ENCODE measurements at places on chromosomes 1 and 21. TPM values are rescaled to one million over a fixed set of nuclear protein-coding genes. Genes with fewer than 3 reads are reported as not detected.

The BGLAP gene
- total RNA-seq, result 0.99 TPM

DNA sequence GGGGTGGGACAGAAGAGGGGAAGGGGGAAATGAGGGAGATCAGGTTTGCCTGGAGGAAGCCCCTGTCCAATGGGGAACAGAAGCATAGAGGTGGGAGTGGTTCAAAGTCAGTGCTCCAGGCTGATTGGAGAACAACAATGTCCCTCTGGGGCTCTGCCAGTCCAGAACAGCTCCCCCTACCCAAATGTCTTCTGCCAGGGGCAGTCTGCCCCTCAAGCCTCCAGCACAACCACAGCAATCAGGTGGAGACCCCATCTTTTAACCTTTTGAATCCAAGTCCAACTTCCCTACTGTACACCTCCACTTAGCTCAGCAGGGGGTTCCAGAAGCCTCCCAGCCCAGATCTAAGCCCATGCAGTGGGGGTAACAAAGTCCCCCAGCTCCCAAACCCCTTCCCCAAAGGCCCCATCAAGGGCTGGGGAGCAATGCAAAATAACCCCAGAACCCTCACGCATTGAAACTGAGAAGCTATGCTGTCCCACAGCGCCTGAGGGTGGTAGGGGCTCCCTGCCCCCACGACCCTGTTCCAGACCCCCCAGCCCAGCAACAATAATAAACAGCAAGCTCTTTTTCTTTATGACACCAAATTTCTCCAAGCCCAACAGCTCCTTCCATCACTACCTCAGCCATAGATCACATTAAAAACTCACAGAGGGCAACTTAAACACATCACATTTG, 3.3 kb downstream of the AHDC1 start:
- DNase-seq, result peak; percentile 23

GRCh38 chr21:42844411-42845113, 34.8 kb downstream of the WDR4 start:
- no peak for DNase-seq

DNA sequence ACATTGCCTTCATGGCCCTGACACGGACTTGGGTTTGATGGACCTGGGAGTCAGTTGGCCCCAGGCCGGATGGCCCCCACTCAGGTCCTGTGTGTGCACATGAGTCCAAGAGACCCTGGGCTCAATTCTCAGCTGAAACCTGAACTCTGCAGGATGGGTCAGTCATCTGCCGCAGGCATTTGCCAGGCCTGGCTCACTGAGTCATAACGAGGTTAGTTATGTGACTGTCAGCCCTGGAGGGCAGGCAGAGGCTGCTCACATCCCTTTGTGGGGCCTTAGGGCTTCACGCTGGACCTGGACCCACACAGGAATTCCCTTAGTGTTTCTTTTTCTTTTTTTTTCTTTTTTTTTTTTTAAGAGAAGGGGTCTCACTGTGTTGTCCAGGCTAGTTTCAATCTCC, 46.5 kb downstream of the PSMG1 start:
- no peak for DNase-seq
